ENCODE measurements at places on chromosomes 6 and 20.
A peak's percentile ranks its signal among the peaks of the same experiment; 100 is the strongest.

- peak; percentile 97 for DNase-seq
These were observed 76.0 kb upstream of the CD93 start for GRCh38 chr20:23161968-23162696.

DNA sequence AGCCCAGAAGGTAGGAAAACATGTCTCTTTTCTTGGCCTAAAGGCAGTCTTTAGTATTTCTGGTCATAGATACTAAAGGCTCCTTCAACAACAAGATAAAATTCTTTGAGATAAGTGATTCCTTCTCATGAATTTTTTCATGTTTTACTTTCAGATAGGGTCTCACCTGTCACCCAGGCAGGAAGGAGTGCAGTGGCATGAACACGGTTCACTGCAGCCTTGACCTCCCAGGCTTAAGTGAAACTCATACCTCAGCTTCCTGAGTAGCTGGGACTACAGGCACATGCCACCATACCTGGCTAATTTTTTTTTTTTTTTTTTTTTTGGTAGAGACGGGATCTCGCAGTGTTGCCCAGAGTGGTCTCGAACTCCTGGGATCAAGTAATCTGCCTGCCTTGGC lies 9.1 kb downstream of the PNLDC1 start:
- no peak for DNase-seq

GRCh38 chr6:161835500-161836215 lies 561.8 kb upstream of the AGPAT4 start:
- DNase-seq, result no peak

DNA sequence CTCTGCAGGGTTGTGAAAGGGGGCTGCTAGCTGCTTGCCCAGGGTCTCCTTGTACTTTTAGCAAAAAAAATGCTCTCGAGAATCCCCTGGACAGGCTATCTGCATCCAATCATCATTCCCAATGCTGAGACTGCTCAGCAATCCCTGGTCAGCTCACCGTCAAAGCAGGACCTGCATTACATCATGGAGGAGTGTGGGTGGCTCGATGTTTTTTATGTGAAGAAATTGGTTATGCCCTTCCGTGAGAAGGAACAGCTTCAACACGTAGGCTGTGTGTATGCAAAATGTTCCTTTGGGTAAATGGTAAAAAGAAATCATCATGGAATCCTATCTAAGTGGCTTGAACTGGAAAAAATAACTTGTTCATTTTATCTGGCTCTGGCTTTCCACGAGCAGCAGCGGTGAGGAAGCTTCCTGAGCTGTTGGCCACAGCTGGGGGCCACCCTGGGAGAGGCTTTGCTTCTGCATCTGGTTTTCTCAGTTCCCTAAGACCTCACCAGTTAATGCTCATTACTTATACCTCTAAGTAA lies 111.4 kb downstream of the FYN start:
- DNase-seq, result no peak
